ENCODE measurements at places on chromosomes 7 and 10. TPM values are rescaled to one million over a fixed set of nuclear protein-coding genes. Genes with fewer than 3 reads are reported as not detected.

GRCh38 chr7:30884881-30885280, 26.8 kb upstream of the AQP1 start:
- DNase-seq = no peak

- no peak for DNase-seq
Observed at GRCh38 chr10:132726194-132726593, 59.8 kb downstream of the NKX6-2 start.

- no peak for DNase-seq
Observed at GRCh38 chr7:35286986-35287385, 33.1 kb upstream of the TBX20 start.

- DNase-seq = no peak
Observed at GRCh38 chr10:13489035-13489599, 39.7 kb downstream of the BEND7 start.

- DNase-seq = no peak
Observed at GRCh38 chr10:119358152-119358512, 150.8 kb downstream of the GRK5 start.

- DNase-seq = peak; percentile 38
Observed at GRCh38 chr10:88952647-88953111, at the start of gene ACTA2. Gene ACTA2, minus strand, starts transcription at chr10:88952773. Its CDS starts 3,843 bp downstream, at chr10:88948930.

GRCh38 chr7:30429156-30429530, 49.4 kb downstream of the NOD1 start:
- DNase-seq = no peak

- DNase-seq = no peak
Observed at GRCh38 chr10:5195727-5196374, 786 bp upstream of the AKR1C4 start.

- peak; percentile 43 for DNase-seq
Observed at GRCh38 chr7:92691578-92691977, 101.4 kb upstream of the FAM133B start.

- DNase-seq = no peak
Observed at GRCh38 chr10:34024693-34025425, 690.4 kb upstream of the NRP1 start.

DNA sequence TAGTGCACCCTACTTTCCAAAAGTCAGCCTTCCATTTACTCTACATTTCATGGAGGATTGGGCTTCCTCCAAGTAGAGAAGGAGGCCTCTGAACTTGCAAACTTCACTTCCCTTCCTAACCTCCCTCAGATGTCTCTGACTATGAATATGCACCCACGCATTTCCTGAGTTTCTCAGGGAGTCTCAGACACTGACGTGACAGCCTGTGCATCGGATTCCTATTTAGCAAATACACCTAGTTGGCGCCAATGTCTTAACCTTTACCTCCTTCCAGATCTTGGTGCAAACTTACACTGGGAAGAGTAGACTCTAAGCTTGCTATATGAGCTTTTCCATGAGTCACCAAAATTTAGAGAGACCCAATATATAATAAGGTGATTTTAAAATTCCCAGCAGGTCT, 920.1 kb upstream of the AUTS2 start:
- no peak for DNase-seq

GRCh38 chr10:34907743-34908430, 92.8 kb upstream of the PARD3 start:
- DNase-seq = no peak

- peak; percentile 61 for DNase-seq
Observed at GRCh38 chr7:5620459-5620881, 161.0 kb downstream of the RNF216 start.

DNA sequence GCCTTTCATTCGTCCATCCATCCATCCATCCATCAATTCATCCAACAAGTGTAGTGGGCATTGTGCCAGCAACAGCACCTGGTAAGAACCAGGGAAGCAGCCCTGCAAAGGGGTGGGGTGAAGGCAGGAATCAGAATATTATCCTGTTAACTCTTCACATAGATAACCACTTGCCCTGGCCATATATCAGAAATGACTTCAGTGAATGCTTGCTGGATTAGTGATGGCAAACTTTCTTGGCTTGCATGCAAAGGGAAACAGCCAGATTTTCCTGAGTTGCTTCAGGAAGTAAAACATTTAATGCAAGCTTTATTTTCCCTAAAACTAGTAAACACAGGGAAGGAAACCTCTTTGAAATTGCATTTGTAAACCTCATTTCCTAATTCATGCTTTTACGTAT, 743 bp downstream of the OR2A5 start:
- no peak for DNase-seq

DNA sequence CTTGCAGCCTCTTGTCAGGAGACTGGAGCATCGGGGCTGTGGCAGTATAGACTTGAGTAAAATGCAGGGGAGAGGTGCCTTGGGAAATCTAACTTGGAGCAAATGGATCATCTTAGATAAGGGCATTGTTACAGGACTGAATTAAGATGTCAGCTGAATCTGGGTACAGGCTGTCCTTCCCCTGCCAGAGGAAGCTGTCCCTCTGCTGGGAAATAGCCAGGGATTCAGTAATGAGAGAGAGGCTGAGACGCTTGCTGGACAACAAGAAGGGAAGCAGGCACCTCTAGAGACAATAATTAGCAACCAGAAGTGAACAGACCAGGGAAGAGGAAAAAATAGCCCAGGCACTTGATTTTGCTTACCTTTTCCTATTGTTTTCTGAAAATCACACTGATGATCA, 20.7 kb upstream of the RAPGEF5 start:
- no peak for DNase-seq

DNA sequence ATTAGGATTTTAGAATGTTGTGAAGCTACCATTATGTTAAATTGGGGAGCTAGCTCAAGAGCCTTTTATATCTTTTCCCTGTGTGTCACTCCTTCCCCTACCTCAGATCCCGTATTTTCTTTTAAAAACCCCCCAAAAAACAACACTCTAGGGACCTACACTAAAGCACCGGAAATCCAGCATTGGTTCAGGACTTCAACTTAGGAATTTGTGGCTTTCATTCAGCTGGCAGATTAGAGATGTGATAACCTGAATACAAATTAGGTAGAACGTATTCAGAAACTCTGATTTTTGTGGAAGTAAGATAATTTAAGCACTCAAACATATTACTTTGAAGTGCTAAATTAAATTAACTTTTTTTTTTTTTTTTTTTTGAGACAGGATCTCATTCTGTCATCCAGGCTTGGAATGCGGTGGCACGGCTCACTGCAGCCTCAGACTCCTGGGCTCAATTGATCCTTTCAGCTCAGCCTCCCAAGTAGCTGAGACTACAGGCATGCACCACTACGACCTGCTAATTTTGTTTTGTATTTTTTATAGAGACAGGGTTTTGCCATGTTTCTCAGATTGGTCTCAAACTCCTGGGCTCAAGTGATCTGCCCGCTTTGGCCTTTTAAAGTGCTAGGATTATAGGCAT, 6.8 kb downstream of the TBC1D12 start:
- DNase-seq = no peak

DNA sequence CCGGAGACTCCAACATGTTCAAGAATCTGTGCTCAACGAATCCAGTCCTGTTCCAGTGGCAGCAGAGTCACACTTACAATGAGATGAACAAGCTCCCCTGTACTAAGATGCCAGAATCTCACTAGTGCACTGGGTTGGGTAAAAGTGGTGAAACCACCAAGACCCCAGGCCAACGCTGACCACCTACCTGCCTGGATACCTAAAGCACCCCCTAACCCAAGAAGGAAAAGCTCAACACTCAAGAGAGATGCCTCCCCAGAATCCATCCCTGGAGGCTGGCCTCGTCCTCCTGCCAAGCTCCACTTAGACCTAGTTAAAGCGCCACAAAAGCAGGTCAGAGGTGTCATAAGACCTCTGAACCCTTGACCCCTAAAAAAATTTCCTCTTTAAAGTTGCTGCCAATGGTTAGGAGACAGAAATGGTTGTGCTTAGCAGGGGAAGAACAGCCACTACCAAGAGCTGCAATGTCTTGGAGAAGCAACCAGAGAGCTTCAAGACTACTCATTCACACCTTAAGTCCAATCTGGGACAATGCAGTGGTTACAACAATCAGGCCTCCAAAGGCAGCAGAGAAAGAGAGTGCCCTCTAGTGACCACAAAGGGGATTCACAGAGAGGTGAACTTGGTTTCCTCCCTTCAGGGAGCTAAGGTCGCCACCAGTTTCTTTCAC, 94.6 kb upstream of the MACROH2A2 start:
- peak; percentile 73 for DNase-seq

DNA sequence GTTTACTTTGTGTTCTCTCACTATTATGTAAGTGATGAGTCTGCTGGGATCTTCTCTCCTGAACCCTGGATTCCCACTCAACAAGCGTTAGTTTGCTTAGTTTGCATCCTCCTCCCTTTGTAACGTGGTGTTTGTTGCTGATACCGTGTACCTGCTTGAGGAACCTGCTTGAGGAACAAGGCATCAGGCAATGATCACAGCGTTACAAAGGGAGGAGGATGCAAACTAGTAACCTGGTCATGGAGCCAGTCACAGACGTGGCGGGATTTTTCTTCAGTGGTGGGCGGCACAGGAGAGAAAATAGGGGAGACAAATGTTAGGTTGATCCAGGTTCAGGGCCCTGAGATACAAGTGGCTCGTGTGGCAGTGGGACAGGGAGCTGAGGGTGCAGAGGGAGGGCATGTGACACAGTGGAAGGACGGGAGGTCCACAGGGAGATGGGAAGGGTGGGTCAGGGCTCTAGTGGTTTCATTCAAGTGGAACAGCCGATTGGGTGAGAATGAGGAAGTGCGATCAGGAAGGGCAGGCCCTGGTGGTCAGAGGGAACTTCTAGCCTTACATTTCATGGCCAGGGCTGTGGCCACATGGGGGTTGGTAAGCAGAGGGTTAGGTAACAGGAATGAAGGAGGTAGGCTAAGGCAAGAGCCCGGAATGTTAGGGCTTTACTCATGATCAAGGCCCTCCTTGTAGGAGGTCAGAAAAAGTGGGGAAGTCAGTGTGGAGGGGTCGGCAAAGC, 38.0 kb downstream of the SNX10 start:
- DNase-seq = no peak

DNA sequence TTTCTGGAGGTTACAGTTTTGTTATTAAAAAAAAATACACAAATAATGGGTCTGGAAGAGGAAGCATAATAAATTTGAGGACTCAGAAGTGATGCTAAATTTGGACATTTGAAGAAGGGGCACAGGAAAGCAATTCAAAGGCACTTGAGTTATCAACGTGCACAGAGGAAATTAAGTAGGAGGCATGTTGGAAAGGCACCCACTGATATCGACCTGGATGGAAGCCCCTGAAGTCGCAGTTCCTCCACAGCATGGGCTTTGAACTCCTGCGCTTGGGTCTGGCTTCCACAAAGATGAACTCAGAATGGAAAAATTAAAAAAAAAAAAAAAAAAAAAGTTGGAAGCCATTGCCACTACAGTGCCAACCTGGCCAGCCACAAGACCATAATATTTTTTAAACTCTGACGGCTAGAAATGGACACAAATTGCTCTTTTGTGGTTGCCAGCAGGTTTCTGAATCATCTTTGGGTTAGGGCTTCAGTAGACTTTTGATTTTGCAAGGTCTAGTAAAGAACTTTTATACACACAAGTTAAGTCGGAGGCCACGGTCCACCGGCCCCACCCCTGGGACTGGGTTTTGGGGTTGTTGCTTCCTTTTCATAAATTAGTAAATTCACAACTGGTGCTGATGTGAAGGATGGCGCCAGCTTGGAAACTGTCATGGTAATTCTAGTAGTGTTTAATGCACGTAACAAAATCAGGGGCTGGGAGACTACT, 21.6 kb downstream of the JCAD start:
- DNase-seq = no peak

GRCh38 chr7:3134745-3135144, 91.1 kb upstream of the CARD11 start:
- DNase-seq = no peak

GRCh38 chr10:50400694-50401093, 149.4 kb upstream of the ASAH2 start:
- DNase-seq = no peak

GRCh38 chr7:47232751-47233412, 349.0 kb downstream of the TNS3 start:
- DNase-seq = no peak

- DNase-seq = no peak
Observed at GRCh38 chr7:70785427-70785826, 346.5 kb upstream of the GALNT17 start.

Gene CALCR
- 0.12 TPM for polyA plus RNA-seq

Gene HGF
- polyA plus RNA-seq = 1.5 TPM

Gene TEX36
- polyA plus RNA-seq = not detected

Gene OR6V1
- not detected for polyA plus RNA-seq

Gene TDRD1
- not detected for polyA plus RNA-seq

Gene AS3MT
- 9.0 TPM for polyA plus RNA-seq

Gene NUTM2D
- 1.5 TPM for polyA plus RNA-seq

Gene RPEL1
- polyA plus RNA-seq = 0.08 TPM

Gene VIM
- 5,016 TPM for polyA plus RNA-seq

Gene PTER
- not detected for polyA plus RNA-seq

Gene IFIT1B
- 0.03 TPM for polyA plus RNA-seq

Gene SNX10
- polyA plus RNA-seq = 0.13 TPM

Gene MSMB
- polyA plus RNA-seq = not detected
